ENCODE measurements at places on chromosomes 2 and 18.

- no peak for DNase-seq
Measured at GRCh38 chr18:56112013-56112749, 524.2 kb upstream of the TCF4 start.

GRCh38 chr2:20303966-20304365, 46.7 kb downstream of the PUM2 start:
- no peak for DNase-seq

- no peak for DNase-seq
Measured at GRCh38 chr2:650343-651310, 26.6 kb downstream of the TMEM18 start.

DNA sequence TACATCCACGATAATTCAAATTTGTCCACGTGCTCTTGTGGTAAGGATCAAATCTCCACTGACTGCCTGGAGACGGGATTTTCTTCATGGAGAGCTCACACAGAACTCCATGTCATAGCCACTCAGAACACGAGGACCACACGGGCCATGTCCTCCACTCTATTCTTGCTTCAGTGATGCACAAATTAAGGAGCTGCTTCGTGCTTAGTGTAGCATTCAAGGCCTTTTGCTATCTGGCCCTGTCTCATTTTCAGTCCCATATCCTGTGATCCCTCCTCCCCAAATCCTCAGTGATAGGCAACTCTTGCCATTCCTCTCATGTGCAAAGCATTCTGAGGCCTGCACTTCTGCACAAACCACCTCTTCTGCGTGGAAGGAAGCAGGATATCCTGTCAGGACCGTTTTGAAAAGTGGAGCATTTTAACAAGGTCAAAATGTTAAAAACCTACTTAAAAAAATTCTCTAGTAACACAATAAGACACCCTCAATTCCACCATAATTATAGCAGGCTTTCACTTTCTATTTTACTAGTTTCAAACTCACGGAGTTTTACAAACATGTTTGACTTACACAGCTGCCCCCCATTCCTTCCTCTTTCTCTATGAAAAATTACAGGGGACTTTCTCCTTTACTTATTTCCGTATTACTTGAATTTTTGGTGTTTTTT, 35.2 kb downstream of the ST3GAL5 start:
- no peak for DNase-seq

DNA sequence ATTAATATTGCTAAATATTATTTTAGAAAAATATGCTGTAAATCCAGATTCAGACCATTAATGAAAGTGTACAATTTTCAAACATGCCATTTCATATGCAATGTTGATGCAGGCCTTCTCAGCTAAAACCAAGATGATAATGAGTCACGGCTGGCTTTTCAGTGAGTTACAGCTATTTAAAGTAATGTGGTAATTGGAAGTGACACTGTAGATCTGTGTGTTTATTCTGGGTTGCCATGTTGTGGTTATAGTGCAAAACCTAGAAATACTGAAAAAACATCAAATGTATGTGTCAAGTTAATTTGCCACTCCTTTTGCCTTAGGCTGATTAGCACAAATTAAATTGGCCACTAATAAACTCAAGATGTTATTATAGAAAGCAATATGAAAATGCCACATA, 506.6 kb downstream of the ERBB4 start:
- no peak for DNase-seq

Measured in stimulated activated CD4-positive, alpha-beta T cell treated with anti-CD3 and anti-CD28 coated beads, Interleukin-12 subunit alpha, Interleukin-12 subunit beta, amount 100 ng/mL, for 24 hours (primary cell).